ENCODE measurements at places on chromosomes 11 and 22. TPM values are rescaled to one million over a fixed set of nuclear protein-coding genes. Genes with fewer than 3 reads are reported as not detected.

Gene TEAD1
- 314 TPM for total RNA-seq

Gene BCL2L13
- 111 TPM for total RNA-seq

Gene MAPK8IP1
- 7.6 TPM for total RNA-seq

Gene ALX4
- total RNA-seq: under 0.01 TPM

Gene OR8B8
- total RNA-seq: not detected

All from melanocyte of skin (primary cell).